Activated naive CD8-positive, alpha-beta T cell treated with anti-CD3 and anti-CD28 coated beads, Interleukin-2, amount 10 ng/mL, durations not matched to agents 7 days and 5 days (primary cell): ENCODE measurements at places on chromosomes 6 and 20. TPM values are rescaled to one million over a fixed set of nuclear protein-coding genes. Genes with fewer than 3 reads are reported as not detected.
A peak's percentile ranks its signal among the peaks of the same experiment; 100 is the strongest.

TRIM15 gene
- total RNA-seq, result not detected

DNA sequence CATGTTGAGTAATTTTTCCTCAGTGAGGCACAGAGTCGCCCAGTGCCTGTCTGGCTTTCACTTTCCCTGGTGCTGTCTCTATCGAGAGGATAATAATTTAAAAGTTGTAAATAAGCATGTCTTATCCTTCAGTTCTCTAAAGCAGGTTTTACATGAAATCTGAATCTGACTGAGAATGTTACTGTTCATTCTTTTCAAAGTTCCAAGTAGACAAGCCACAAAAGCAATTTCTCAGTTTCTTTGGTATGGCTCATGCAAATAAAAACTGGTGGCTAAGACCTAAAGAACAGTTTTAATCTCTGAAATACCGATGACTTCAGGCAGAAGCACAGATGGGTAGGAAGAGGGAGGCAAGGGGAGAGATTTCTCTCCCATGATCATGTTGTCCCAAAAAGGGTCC is 87.6 kb upstream of the GCM1 start:
- DNase-seq, result no peak

GRCh38 chr20:312866-313265 is 12.5 kb upstream of the SOX12 start:
- no peak for DNase-seq

- no peak for DNase-seq
Measured at GRCh38 chr6:150070236-150070818, 1.4 kb upstream of the ULBP3 start.

BTN1A1 gene
- 0.11 TPM for total RNA-seq

DNA sequence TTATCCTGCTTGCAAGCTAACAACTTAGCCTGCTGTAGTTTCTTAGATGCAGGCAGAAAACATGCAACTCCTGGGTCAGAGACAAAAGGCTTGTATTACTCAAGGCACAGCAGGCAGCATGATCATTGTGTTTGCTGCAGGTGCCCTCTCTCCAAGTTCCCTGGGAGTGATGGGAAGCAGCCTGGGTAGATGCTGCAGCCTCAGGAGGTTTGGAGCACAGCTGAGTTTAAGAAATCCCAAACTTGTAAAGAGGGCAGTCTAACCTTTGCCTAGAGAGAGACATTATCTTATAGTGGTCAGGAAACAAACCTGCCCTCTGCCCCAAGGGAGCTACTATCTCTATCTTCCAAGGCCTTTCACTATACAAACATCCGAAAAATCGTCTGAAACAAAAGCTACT is 61.1 kb downstream of the PFDN4 start:
- DNase-seq, result no peak

DNA sequence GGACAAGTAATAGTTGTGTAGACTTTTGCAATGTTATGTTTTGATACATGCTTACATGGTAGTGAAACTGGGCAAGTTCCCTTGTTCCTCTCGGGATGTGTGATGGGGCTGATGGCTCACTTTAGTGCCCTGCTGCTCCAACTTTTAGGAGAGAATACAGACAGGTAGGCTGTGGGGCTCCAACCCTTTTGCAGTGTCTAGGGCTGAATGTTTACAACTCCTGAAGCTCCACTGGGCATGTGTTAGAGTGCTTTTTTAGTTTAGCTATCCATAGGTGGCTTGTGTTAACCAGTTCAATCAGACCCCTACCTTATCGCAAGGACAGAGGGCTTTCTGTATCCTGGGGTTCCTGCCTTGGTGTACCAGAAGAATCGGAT is 33.8 kb downstream of the SERPINB6 start:
- no peak for DNase-seq

- peak; percentile 64 for DNase-seq
Measured at GRCh38 chr20:19212821-19213502, 520 bp downstream of the SLC24A3 start.

GSTA2 gene
- total RNA-seq, result not detected

- no peak for DNase-seq
Measured at GRCh38 chr6:134678436-134678889, 271.4 kb downstream of the ALDH8A1 start.
